ENCODE measurements at places on chromosomes 13 and 19.

DNA sequence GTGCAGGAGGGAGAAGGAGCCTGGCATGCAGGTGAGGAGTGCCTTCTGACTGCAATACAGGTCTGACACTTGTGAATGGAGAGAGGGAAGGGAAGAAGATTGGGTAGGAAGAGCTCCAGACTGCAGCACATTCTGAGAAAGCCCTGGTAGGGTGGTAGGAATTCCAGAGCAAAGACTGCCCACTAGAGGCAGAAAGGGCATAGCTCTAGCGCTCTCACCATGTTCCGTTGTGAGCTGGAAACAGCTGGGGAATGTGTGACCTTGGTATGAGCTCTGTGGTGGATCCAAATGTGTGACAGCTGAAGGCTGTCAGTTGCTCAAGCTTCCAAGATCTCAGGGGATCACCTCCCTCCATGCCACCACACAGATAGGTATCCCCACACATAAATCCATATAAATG, 2.9 kb upstream of the MTUS2 start:
- DNase-seq, result no peak

DNA sequence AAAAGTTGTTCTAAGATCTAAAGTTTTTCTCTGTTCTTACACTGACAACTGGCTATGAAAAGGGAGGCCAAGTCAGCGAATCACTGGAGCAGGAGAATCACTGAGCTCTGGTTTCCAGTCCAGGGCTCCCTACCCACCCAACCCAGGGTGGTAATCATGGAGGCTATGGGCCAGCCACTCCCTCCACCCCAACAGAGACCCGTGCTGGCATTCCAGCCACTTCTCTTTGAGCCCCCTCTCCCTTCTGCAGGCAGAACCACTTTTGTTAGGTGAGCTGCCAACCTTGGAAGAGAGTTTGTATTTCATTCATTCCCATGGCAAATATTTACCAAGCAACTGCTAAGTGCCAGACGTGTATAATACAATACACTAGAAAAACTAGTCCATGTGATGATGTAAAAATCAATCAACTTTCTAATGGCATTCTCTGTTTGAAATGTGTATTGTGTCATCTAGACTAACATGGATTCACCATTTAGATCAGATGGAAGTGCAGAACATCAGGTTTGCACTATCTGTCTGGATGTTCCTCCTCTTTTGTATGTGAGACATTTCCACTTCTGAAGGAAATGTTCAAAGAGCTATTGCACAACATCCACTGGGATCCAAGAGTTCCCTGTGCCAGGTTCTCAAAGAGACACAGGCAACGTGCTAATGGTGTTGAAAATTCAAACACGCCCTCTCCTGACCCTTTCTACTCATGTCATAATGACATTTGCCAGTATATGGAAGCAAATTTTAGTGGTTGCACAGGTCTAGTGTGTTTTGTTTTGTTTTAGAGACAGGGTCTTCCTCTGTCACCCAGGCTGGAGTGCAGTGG, 5.3 kb downstream of the MLNR start:
- no peak for DNase-seq

DNA sequence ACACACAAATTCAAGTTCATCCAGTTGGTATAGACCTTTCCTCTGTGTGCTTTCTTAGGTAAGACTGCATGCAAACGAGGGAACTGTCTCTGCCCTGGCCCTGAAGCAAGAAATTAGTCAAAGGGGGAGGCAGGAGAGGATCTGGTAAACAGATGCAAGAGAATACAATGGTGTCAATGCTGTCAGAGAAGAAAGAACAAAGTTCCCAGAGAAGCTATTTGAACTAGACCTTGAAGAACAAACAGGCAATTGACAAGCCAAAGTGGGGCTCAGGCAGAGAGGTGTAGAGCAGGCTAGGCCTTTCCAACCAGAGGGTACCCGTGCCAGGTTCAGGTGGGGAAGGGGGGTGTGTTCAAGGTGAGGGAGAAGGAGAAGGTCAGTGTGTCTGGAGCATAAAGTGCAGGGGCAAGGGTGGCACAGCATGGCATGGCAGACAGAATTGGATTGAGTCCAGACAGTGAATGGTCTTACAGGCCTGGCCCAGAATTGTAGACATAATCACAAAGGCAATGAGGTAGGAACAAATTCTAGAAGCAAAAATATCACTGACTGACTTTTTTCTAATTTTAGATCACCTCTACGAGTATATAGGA, 95.0 kb upstream of the STARD13 start:
- no peak for DNase-seq

GRCh38 chr19:22622901-22623840, 11.0 kb upstream of the ZNF492 start:
- DNase-seq, result no peak

DNA sequence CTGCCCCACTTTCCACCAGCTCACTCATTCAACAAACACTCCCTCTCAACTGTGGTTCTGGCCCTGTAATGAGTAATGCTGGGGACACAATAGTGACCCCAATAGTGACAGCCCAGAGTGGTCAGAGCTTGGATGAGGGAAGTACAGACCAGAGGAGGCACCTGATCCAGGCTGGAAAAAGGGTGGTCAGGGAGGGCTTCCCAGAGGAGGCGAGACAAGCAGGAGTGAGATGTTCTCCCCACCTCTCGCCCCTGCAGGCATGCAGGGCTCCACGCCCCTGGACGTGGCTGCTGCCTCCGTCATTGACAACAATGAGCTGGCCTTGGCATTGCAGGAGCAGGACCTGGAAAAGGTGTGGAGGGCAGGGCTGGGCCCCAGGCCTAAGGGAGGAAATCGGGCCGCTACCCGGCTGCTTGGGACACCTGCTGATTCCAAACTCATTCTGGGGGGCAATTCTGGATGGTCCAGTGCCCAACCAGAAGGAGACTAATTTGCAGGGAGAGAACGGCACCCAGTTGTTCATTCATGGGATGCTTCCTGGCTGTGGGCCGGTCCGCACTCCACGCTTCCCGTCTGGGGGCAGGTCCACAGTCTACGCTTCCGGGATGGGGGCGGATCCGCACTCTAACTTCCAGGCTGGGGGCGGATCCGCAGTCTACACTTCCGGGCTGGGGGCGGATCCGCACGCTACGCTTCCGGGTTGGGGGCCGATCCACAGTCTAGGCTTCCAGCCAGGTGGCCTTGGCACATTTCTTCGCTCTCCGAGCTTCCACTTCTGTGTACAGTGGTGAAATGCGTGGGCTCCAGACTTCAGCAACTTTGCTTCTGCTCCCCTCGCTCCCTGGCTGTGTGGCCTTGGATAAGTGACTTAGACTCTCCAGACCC, 63.4 kb downstream of the RYR1 start:
- no peak for DNase-seq

DNA sequence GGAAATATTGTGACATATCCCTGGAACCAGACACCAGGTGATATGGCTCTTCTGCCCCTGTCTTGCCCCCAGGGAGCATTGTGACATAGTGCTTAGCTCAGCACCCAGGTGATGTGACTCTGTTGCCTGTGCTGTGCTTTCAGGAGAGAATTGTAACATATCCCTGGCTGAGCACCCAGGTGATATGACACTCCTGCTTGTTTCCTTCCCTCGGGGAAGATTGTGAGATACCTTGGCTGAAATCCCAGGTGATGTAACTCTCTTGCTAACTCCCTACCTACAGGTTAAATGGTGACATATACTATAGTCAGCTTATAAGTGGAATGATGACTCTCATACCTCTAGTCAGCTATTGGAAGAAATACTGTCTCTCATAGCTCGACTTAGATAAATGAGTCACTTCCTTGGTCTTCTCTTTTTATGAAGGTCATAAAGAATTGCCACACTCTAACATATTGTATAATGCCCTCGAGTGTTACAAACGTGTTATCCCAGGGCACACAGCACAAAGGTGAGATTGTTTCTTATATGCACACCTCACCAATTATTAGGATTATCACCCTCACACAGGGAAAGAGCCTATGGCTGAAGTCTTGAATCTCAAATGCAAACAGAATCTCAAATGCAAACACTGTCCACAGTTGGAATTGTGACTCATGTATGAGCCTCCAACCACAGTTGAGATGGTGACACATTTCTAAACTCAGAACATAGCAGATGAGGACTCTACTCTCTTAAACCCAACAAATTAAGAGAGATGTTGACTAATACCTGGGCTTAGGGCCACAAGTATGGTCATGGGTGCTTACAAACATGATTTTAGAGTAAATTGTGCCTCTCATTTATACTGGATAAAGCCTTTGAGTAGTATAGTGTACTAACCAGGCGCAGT, 32.7 kb upstream of the ZNF254 start:
- no peak for DNase-seq

- DNase-seq, result no peak
Measured at GRCh38 chr19:30222428-30222873, 149.7 kb upstream of the ZNF536 start.

DNA sequence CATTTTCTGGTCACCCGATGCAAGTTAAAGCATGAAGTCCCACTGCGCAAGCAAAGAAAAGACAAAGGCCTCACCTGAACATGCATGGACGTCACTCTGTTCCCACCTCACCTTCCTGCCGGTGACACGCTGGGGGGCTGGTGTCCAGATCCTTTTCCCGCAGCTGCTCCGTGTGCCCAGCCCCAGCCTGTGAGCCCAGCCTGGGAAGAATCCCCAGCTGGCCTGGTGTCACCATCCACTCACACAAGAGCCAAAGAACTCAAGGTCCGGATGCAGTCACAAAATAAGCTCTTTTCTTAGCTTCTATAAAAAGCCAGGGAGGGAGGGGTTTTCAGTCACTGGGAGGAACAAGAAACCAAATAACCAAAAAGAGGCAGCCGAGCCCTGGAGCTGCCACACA, 249.9 kb downstream of the COL4A1 start:
- DNase-seq, result no peak

DNA sequence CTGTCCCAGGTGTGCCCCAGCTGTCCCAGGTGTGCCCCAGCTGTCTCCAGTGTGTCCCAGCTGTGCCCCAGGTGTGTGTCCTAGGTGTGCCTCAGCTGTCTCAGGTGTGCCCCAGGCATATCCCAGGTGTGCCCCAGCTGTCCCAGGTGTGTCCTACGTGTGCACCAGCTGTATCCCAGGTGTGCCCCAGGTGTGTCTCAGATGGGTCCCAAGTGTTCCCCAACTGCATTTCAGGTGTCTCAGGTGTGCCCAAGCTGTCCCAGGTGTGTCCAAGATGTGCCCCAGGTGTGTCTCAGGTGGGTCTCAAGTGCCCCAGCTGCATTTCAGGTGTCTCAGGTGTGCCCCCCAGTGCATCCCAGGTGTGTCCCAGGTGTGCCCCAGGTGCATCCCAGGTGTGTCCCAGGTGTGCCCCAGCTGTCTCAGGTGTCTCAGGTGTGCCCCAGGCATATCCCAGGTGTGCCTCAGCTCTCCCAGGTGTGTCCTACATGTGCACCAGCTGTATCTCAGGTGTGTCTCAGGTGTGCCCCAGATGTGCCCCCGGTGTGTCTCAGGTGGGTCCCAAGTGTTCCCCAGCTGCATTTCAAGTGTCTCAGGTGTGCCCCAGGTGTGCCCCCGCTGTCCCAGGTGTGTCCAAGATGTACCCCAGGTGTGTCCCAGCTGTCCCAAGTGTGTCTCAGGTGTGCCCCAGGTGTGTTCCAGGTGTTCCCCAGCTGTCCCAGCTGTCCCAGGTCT, 1.3 kb upstream of the GRK1 start:
- DNase-seq, result no peak

GRCh38 chr19:2584002-2584401, 108.1 kb downstream of the GADD45B start:
- DNase-seq, result no peak

DNA sequence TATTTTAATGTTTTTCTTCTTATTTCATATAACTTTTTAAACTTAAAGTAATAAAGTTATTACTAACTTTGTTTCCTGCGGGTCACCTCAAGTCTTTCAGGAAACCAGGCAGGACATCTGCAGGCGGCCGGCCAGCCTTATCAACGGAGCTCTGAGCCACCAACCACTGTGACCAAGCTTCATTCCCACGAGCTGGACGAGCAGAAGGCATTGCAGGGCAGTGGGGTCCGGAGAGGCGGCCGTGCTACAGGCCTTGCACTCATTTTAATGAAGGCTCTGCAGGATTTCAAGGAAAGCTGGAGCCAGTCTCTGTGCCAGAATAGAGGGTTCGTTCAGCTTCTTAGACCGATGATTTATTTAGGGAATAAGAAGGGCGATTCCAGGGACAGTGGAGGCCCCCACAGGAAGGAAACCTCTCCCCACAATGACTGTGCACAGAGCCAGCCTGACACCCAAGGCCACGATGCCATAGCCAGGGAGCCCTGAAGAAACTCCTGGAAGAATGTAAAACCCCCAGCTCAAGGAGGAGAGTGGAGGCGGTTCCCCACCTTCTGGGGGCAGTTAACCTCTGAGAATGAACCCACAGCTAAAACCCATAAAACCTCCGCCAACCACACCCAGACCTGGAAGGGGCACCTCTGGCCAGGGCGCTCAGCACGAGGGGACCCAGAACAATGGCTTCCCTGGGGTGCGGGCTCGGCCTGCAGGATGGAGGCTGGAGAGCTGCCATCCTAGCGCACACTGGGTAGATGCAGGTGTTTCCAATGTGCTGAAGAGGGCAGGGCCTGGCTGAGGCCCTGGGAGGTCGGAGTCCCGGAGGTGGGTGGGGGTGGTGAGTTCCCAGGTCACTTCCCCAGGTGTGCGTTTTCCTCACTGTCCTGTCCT, 75.0 kb downstream of the RASA3 start:
- DNase-seq, result no peak

GRCh38 chr13:99299256-99299919, 7.8 kb downstream of the GPR183 start:
- DNase-seq, result no peak

- no peak for DNase-seq
Measured at GRCh38 chr13:90118467-90119071, 1228.9 kb upstream of the MIR17HG start.

- no peak for DNase-seq
Measured at GRCh38 chr13:69124996-69125395, 982.6 kb upstream of the ATXN8OS start.

GRCh38 chr13:39129213-39129612, 91.0 kb downstream of the NHLRC3 start:
- no peak for DNase-seq

DNA sequence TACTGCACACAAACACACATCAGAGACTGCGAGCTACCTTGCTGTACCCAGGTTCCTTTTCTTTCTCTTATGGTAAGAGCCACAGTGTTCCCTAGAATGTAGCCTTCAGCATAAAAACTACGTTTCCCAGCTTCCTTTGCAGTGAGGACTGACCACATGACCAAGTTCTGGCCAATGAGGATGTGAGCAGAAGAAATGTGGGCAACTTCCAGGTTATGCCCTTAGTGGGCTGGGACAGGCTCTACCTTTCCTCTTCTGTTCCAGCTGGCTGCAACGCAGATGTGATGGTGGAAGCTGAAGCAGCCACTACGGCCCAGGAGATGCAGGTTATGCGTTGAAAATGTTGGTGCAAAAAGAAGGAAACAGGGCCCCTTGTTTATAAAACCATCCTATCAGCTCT, 27.5 kb downstream of the VRK3 start:
- DNase-seq, result no peak

DNA sequence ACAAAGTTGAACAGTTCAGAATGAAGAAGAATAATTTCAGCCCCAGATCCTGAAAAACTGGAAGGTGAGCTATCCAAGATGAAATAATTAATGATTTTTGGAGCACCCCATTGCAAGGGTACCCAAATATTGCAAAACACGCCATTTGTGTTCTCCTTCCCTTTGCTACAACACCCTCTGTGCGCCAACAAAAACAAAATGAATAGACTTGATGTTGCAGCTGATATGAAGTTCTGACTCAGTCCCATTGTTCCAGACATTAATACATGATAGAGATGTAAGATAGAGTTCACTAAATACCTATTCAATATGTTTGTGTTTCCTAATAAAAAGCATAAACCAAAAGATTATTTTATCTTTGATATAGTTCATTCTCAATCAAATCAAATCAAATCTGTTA, 287.5 kb upstream of the SOX21 start:
- no peak for DNase-seq
